ENCODE measurements at places on chromosomes 6 and 20.

- DNase-seq: peak; percentile 66
Observed at GRCh38 chr20:25083773-25084625, 2.1 kb upstream of the VSX1 start.

- peak; percentile 66 for DNase-seq
Observed at GRCh38 chr6:93418408-93419303, 703 bp downstream of the EPHA7 start.

GRCh38 chr6:98230250-98230649, 604.1 kb upstream of the POU3F2 start:
- DNase-seq: no peak

GRCh38 chr20:62788607-62789006, 7.7 kb upstream of the MRGBP start:
- no peak for DNase-seq

DNA sequence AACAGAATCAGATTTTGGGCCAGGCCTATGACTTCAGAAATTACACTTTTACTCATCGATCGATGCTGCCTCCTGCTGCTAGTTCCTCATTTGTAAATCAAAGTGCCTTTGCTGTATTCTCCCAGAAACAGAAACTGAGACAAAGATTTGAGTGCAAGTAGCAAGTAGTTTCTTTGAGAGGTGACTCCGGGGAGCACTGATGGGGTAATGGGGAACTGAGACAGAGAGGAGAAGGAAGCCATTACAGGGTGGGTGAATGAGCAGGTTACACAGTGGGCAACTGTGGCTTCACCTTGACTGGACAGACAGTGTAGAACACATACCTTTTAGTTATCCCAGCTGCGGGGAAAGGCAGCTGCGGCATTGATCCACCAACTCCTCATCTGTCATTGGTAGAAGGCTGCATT, 9.7 kb upstream of the CD40 start:
- no peak for DNase-seq

DNA sequence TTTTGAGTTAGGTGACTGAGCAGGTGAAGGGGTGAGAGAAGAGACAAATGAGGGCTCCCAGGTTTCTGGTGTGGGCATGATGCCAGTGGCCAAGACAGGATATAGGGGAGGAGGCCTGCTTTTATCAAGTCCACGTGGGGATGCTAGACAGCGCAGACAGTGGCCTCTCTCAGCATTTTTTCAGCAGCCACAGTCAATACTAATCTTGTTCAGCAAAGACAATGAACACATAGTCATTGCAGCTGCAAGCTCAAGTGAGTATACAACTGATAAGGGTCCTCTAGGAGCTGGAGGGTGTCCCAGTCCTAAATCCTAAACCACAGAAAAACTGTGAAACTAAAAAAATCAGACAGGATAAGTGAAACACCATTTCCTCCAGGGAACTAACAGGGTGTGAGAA, 48.6 kb downstream of the UQCC1 start:
- no peak for DNase-seq

DNA sequence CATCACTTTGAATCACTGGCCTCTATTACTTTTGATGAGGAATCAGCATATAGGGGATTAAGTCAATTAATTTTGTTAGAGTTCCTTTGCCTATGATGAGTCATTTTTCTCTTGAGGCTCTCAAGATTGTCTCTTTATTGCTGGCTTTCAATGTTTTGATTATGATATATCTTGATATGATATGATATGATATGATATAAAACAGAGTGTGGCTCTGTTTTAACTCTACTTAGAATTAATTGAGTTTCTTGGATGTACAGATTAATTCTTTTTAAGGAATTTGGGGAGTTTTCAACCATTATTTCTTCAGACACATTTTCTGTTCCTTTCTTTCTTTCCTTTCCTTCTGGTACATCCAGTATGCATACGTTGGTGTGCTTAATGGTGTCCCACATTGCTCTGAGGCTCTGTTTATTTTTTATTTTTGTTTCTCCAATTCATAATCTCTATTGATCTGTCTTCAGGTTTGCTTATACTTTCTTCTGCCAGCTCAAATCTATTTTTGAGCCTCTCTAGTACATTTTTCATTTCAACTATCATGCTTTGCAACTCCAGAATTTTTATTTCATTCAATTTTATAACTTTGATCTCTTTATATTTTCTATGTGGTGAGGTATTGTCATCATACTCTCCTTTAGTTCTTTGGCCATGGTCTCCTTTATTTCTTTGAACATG, 10.8 kb downstream of the FAM50B start:
- no peak for DNase-seq

- DNase-seq: no peak
Observed at GRCh38 chr6:145012039-145012662, 723.2 kb downstream of the EPM2A start.

DNA sequence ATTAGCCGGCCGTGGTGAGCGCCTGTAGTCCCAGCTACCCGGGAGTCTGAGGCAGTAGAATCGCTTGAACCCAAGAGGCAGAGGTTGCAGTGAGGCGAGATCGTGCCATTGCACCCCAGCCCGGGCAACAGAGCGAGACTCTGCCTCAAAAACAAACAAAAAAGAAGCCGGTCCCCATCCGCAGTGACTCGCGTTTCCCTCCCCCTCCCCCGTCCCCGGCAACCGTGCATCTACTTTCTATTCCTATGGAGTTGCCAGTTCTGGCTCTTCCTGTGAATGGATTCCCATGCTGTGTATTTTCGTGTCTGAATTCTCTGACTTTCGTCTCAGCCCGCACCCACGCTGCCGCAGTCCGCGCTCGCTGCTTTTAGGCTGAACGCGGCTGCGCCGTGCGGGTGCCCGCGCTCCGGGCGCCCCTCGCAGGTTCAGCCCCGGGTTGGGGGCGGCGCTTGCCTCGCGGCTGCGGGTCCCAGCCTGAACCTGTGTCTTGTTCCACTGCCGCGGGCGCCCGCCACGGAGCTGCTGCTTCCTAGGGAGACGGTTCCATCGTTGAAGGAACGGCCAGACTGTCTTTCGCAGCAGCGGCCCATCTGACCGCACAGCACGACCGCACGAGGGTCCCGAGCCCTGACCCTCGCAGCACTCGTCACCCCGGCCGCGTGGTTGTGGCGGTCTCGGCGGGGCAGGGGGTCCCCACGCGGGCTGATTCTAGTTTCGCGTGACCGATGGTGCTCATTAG, 1.1 kb upstream of the MRGBP start:
- peak; percentile 76 for DNase-seq

DNA sequence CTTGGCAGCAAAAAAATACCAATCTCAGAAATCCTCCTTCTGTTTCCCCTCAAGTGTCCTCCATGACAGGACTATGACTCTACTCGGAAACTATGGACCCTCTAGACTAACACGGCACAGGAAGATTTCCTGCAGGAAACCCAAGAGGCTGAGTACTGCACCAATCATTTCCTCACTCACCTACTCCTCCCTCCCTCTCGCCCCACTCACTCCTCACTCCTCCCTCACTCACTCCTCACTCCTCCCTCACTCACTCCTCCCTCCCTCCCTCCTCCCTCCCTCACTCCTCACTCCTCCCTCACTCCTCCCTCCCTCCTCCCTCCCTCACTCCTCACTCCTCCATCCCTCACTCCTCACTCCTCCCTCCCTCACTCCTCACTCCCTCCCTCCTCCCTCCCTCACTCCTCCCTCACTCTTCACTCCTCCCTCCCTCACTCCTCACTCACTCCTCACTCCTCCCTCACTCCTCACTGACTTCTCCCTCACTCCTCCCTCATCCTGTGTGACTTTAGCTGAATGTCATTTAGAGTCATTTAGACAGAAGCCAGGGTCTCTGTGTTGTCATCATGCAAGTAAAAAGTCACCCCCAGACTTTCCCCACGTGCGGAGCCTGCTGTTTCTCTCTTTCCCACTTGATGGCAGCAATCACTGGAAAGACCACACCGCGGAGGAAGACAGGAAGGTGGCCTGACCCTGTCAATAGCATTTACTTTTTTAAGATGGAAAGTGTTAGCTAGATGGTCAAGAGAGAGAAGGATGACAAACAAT, 226.8 kb upstream of the PDE10A start:
- peak; percentile 21 for DNase-seq

DNA sequence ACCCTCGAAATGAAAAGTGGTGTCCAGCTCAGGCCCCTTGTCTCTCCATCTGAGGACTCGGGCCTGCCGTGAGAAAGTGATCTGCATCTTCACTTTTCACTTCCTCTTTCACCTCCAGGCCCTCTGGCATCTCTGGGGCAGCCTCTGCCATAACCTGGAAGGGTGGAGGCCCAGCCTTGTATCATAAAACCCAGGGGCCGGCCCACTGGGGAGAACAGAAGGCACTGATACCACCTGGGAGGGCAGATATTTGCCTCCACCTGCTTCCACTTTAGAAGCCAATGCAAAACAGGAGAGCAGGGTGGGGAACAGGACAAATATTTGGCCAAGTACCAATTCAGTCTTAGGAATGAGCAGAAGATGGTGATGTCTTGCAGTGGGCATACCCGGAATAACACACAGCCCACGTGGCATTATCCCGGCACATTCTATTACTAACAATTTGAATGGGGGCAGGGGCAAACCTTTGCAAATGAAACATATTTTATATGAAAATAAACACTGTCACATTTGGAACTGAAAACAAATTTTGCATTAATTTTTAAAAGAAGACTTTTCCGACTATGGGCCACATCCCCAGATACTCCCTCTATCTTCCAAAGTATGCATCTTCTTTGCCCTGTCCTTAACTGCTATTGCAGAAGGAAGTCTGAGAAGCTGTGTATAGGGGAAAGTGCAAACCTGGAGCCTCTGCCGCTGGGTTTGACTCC, 69.2 kb upstream of the TBC1D7 start:
- DNase-seq: no peak

- DNase-seq: no peak
Observed at GRCh38 chr20:37375227-37375626, 29.3 kb downstream of the SRC start.

- no peak for DNase-seq
Observed at GRCh38 chr6:136378888-136379287, 89.2 kb upstream of the BCLAF1 start.

DNA sequence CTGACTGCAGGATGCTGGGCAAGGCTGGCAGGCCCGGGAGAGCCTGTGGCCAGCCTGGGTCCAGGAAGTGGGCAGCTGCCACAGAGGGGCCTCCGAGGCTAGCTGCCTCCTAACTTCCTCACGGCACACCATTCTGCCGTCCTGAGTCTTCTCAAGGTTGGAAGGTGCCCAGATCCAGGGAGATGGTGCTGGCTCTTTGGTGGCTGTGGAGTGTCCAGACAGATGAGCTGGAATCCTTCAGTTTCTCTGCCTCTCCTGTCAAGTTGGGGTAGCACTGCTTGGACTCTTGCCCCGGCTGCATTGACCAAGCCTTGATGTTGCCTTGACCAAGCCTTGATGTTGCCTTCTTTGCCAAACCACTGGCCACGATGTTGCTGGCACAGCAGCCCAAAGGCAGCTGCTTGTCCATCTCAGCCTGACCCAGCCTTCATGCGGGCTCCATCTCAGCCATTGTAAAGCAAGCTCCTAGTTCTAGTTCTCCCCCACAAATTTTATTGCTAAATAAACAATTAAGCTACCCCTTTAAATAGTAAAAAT, 75.1 kb upstream of the AFDN start:
- no peak for DNase-seq

DNA sequence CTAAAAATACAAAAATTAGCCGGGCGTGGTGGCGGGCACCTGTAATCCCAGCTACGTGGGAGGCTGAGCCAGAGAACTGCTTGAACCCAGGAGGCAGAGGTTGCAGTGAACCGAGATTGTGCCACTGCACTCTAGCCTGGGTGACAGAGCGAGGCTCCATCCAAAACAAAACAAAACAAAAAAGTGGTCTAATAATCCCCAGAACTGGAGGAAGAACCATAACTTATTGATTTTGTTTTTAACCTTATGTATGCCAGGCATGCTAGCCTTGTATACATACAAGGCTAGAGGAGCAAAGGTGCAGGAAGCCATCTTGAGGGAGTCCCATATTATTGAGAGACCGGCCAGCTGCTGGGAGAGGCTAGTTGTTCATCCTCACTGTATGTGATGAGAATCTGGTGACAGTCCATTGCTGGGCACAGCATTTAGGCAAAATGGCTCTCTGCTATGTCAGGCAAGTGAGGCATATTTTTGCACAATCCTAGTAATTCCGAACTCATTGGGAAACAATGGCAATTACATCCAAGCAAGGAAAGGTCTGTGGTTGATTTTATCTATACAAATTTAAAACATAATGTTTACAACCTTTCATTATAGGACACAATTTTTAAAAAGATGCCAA, 18.0 kb downstream of the HFE start:
- no peak for DNase-seq

GRCh38 chr6:165183071-165183470, 126.3 kb downstream of the C6orf118 start:
- DNase-seq: no peak

GRCh38 chr6:44185953-44186634, 27.5 kb downstream of the CAPN11 start:
- DNase-seq: peak; percentile 94

DNA sequence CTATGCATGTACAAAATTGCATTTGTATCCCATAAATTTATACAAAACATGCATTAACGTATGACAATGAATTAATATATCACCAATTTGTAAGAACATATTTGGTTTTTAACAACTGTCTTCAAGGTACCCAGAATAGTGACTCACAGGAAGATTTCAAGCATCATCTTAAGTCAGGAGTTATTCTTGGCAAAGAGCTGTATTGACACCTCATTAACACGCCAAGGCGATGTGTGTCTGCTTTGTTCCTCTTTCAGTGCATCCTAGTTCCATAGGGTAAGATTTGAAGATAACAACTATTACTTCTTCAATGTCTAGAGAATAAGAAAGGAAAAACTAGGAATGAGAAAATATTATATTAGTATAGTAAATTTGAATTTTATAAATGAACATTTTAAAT, 35.8 kb upstream of the TPD52L1 start:
- no peak for DNase-seq

DNA sequence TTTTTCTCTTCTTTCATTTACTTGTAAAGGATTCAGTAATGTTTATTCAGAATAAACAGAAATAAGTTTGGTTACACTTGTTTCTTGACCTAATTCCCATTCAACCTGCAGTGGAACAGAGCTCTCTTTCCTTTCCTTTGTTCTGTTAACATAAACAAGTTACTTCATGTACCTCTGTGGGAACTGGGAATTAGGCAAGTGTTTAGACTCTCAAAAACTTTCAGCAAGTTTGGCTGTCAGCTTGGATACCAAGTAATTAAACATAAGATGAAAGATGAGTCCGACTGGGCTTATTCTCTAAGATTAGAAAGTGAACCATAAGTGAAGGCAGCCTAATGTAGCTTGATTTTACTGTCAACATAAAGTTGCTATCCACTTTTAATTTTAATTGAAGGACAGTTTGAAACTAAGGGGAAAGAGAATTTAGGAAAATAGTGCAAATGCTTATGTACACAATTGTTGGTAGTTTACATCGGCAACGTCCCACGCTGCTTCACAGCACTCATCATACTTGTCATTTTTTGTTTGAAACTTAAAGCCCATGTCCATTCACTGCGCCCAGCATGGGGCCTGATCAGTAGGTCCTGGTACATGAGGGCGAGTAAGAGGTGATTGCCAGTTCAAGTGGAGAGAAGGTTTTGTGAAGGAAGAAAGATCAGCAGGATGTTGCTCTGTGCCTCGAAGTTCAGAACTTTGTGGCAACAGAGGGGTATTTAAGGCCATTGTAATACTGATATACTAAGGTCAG, 113.0 kb downstream of the PLEKHG1 start:
- DNase-seq: no peak

- DNase-seq: no peak
Observed at GRCh38 chr6:169709293-169709692, 7.4 kb downstream of the C6orf120 start.

All from WERI-Rb-1 (cell line).